ENCODE measurements at places on chromosomes 16 and 17.

DNA sequence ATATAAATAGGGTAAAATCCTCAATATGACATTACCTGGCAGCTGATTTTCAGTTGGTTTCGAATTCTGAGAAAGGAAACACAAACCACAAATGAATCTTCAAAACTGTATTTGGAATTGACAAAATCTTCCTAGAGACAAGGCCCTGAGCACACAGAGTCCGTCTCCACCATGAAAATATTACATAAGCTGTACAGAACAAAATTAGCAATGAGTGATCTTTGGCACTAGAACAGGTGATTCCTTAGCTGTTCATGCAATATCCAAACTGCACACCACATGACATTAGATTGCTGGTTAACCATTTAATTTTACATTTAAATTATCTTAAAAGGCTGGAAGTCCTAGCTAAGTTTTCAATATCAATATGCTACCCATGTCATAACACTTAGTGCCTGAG is 31.7 kb downstream of the GJC1 start:
- DNase-seq, result no peak

- no peak for DNase-seq
Measured at GRCh38 chr17:77098884-77099545, 41.8 kb upstream of the SEC14L1 start.

- DNase-seq, result no peak
Measured at GRCh38 chr17:81200695-81201580, 21.8 kb downstream of the CEP131 start.

- DNase-seq, result no peak
Measured at GRCh38 chr17:32805029-32805976, 71.6 kb downstream of the MYO1D start.

DNA sequence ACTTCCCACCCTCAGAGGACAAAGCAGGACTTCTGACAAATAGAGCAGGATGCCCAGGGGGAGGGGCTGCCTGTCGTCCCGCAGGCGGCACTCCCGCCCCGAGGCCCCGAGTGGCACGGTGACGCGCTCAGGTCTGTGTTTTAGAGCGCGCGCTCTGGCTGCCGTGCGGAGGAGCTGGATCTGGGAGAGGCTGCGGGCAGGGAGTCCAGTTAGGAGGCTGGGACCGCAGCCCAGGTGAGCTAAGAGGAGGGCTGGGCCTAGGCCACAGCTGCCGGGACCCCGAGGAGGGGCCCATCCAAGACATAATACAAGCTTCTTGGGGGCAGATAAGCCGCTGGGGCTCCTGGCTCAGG is 6.4 kb downstream of the DOC2A start:
- DNase-seq, result no peak

GRCh38 chr17:63478814-63479494 is 2.1 kb downstream of the ACE start:
- DNase-seq, result no peak

DNA sequence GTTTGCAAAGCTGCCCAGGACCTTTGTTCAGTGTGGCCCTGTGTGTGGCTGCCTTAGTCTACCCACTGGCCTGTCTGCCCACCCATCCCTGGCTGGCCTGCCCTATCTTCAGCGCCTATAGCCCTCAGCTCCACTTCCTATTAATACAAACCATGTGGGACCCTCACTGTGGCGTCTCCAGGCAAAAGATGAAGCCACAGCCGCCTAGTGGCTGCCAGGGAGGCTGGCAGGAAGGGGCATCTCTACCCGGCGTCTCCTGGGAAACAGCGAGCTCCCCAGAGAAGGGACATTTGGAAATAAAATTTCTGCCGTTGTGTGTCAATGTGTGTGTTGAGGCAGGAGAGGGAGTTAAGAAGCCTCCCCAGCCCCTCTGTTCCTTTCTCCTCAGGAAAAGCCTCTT is 31.5 kb downstream of the NEUROD2 start:
- no peak for DNase-seq

GRCh38 chr17:15452746-15453145 is 14.7 kb downstream of the CDRT4 start:
- no peak for DNase-seq

DNA sequence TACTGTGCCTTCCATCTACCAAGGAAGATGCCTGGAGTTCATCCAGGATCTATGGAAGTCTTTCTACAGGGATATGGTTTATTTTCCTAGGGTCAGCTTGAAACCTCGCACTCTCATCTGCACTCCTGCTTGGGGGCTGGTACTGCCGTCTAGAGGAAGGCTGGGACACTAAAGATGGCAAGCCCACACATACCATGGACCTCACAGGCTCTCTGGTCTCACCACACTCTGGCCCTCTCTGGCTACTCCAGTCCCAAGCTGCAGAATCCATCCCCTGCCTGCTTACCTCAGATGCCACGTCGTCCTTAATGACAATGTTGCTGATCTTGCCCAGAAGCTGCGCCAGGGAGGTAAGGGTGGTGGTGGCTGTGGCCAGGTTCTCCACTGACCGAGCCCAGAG is 2.1 kb upstream of the UNC119 start:
- no peak for DNase-seq

DNA sequence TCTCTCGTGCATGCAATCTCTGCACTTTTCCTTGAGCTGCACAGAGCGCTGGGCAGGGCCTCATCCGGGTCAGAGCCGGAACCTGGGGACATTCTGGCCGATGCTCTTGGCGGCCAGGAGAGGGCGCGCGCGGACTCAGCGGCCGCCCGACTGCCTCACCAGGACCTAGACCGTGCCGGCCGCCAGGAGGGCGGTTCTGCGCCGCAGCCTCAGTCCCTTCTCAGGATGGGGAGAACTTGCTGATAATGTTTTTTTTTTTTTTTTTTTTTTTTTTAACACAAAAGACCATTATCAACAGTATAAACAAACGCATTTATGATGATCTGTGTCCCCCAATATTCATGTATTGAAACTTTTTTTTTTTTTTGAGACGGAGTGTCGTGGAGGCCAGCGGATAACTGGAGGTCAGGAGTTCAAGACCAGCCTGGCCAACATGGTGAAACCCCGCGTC is 8.1 kb upstream of the FLYWCH2 start:
- peak; percentile 14 for DNase-seq

- no peak for DNase-seq
Measured at GRCh38 chr17:77548967-77549366, 408.2 kb downstream of the SEC14L1 start.

DNA sequence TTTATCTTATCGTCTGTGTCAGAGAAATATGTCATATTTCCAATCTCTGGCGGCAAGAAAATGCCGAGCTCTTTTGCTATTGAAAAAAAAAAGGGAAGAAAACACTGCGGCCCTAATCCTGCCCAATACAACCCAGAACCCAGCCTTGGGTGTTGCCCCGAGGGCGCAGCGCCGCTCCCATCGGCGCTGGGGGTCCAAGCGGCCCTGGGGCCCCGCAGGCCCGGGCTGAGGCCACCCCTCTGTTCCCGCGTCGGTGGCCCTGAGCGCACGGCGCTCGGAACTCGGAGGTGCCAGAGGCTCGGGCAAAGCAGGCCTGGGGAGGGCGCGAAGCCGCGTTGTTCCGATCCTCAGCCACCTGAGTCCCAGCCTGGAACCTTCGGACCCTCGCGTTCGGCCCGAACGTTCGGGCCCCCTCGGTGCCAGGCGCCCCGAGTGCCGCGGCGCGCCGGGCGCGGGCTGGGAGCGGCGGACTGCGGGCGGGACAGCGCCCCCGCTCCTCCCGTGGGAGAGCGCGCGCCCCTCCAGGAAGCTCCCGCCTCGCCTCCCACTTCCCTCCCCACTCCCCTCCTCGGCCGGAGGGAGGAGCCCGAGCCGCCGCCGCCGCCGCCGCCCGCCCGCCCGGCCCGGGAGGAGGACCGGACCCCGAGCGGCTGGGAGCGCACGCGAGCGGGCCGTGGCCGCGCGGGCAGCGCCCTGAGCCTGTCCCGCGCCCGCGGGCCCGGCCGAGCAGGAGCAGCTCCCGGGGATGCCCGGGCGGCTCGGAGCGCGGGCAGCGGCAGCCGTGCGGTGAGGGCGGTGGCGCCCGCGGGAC is at the start of gene CPNE2:
Gene CPNE2, plus strand, starts transcription at position 609 of the 811 bp plus-strand sequence. CDS start 18,160 bp downstream, outside the sequence.
- no peak for DNase-seq

DNA sequence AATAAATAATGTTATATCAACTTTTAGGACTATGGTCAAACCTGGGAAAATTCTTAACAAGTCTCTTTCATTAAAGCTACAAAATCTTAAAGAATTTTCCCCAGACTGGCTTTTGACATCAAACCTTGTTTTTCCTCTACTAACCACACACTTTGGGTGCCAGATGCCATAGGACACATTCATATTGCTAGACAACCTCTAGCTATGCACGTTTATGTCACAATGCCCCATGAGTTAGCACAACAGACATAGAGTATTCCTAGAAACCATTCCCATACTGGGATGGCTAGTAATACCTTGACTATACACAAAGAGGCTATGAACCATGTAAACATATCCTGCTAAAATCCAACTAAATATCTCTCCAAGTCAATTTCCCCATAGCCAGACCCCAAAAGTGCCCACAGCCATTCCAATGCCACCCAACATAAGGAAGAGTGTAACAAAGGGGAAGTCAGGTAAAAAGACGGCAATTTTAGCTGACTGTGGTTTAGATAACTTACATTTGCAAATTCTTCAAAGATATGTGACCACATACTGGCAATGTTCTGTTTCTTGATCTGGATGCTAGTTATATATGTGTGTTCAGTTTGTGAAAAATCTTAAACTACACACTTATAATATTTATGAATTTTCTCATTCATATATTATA is 23.4 kb downstream of the SMURF2 start:
- DNase-seq, result no peak

All from esophagus squamous epithelium (tissue), 5 donors.